Activated CD4-positive, alpha-beta memory T cell treated with anti-CD3 and anti-CD28 coated beads, Interleukin-2, amount 10 ng/mL, durations not matched to agents 7 days and 5 days (primary cell): ENCODE measurements at places on chromosomes 1 and 21. TPM values are rescaled to one million over a fixed set of nuclear protein-coding genes. Genes with fewer than 3 reads are reported as not detected.
A peak's percentile ranks its signal among the peaks of the same experiment; 100 is the strongest.

MROH9 gene
- total RNA-seq: not detected

HSPA6 gene
- total RNA-seq: 0.91 TPM

DIO1 gene
- not detected for total RNA-seq

LRRC52 gene
- not detected for total RNA-seq

CYP2J2 gene
- total RNA-seq: 2.8 TPM

HUNK gene
- 0.03 TPM for total RNA-seq

DNAJC28 gene
- total RNA-seq: 0.55 TPM

- DNase-seq: no peak
- H3K27ac ChIP-seq: no peak overlapping the region
- H3K36me3 ChIP-seq: no peaks in the 10 kb centered on the region
- peaks cover 38% of the 10 kb centered on the region for H3K4me1 ChIP-seq
- H3K4me3 ChIP-seq: no peak overlapping the region
Measured at GRCh38 chr1:192513196-192513595, 62.4 kb upstream of the RGS1 start.

DNA sequence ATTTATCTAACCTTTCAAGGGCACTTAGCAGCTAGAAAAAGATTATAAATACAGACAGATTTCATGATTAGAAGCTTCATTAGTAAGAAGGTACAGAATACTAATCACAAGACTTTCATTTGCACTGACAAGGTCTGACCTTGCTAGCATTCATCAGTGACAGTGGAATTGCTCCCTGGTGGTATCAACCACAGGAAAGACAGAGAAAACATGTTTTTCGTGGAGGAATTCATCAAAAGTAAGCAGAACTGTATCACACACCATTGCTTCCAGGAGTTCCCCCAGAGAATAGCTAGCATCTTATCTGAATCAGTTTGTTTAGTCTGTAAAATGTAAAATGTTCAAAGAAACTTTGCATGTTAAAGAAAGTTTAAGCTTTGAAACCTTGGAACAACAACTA, 20.6 kb upstream of the CRB1 start:
- H3K4me1 ChIP-seq: no peaks in the 10 kb centered on the region
- DNase-seq: no peak
- no peaks in the 10 kb centered on the region for H3K27me3 ChIP-seq
- H3K27ac ChIP-seq: no peak overlapping the region

DNA sequence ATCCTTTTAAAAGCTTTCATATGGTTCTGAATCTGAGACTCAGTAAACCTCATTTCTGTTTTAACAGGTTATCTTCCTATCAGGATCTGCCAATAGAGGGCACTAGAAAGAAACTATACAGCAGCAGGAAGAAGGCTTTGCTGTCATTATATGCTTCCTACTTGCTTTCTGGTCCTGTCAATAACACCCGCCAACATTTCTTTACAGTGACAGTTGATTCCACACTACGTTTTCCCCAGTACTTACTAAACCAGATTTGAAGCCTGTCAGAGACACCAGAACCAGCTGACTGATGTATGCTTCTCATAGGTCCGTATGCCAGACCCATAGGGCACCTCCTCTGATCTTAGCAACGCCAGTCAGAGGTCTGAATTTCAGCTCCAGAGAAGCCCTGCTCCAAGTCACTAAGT, 341.0 kb upstream of the NEGR1 start:
- no peak overlapping the region for H3K4me3 ChIP-seq
- H3K27me3 ChIP-seq: no peaks in the 10 kb centered on the region
- H3K36me3 ChIP-seq: no peaks in the 10 kb centered on the region
- H3K27ac ChIP-seq: no peak overlapping the region

GRCh38 chr1:24233684-24234600, 46.9 kb upstream of the IFNLR1 start:
- no peak overlapping the region for H3K4me3 ChIP-seq
- no peak for DNase-seq
- peaks cover 11% of the 10 kb centered on the region for H3K4me1 ChIP-seq
- no peak overlapping the region for H3K27ac ChIP-seq
- H3K36me3 ChIP-seq: no peaks in the 10 kb centered on the region

DNA sequence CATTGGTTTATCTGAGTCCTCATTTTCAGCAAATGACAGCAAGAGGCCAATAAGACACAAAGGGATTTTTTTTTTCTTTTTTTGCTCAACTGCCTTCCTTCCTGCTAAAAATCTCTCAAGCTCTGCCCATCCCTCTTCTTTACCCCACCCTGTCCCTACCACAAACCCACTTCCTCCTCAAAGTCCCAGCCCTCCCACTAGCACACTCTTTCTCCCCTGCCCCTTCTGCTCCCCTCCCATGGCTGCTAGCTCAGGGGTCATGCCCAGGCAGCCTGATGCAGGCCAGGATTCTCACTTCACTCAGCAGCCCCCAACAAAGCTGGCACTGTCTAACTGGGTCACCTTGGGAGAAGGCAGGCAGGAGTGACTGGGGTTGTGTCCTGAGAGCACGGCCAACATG, 28.8 kb upstream of the PPP2R5A start:
- peaks cover 1% of the 10 kb centered on the region for H3K27me3 ChIP-seq
- H3K27ac ChIP-seq: peak overlapping the region; percentile 93
- DNase-seq: peak; percentile 76
- peaks cover 7% of the 10 kb centered on the region for H3K36me3 ChIP-seq

- no peaks in the 10 kb centered on the region for H3K36me3 ChIP-seq
- peaks cover 21% of the 10 kb centered on the region for H3K27me3 ChIP-seq
Measured at GRCh38 chr1:117803318-117803717, 126.1 kb downstream of the GDAP2 start.

DNA sequence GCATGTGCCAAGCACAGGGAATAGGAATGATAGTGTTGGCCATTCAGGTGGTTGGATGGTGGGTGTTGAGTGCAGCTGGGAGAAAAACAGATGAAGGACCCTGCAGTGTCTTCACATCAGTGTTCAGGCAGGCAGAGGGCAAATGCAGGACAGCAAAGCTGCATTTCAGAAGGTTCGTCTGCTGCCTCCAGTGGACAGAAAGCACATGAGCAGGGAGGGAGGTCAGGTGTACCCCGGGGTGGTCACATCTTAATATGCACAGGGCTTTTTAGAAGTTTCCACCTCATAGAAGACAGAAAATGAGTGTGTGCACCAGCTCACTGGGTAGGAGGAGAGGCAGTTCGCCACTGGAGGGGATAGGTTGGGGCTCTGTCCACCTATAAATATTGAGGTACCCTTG, 184.9 kb downstream of the SLC35F3 start:
- no peak overlapping the region for H3K4me3 ChIP-seq
- H3K36me3 ChIP-seq: no peaks in the 10 kb centered on the region
- H3K4me1 ChIP-seq: no peaks in the 10 kb centered on the region
- peaks cover 37% of the 10 kb centered on the region for H3K27me3 ChIP-seq

GRCh38 chr1:153441238-153441755, 19.2 kb downstream of the S100A7 start:
- H3K27ac ChIP-seq: no peak overlapping the region
- DNase-seq: no peak
- no peak overlapping the region for H3K4me3 ChIP-seq
- no peaks in the 10 kb centered on the region for H3K4me1 ChIP-seq
- H3K36me3 ChIP-seq: no peaks in the 10 kb centered on the region

- H3K4me3 ChIP-seq: no peak overlapping the region
- H3K27ac ChIP-seq: no peak overlapping the region
- H3K4me1 ChIP-seq: no peaks in the 10 kb centered on the region
- H3K36me3 ChIP-seq: no peaks in the 10 kb centered on the region
- DNase-seq: no peak
- peaks cover 1% of the 10 kb centered on the region for H3K27me3 ChIP-seq
Measured at GRCh38 chr1:244180256-244180655, 129.2 kb downstream of the ZBTB18 start.

- H3K27me3 ChIP-seq: peaks cover 9% of the 10 kb centered on the region
- no peaks in the 10 kb centered on the region for H3K4me1 ChIP-seq
- H3K27ac ChIP-seq: no peak overlapping the region
- DNase-seq: no peak
- no peak overlapping the region for H3K4me3 ChIP-seq
- H3K36me3 ChIP-seq: no peaks in the 10 kb centered on the region
Measured at GRCh38 chr1:41442697-41443251, 41.7 kb downstream of the EDN2 start.

- H3K27me3 ChIP-seq: no peaks in the 10 kb centered on the region
- H3K27ac ChIP-seq: no peak overlapping the region
- H3K4me1 ChIP-seq: no peaks in the 10 kb centered on the region
- H3K36me3 ChIP-seq: no peaks in the 10 kb centered on the region
Measured at GRCh38 chr1:194548071-194548470, 1361.7 kb upstream of the B3GALT2 start.
